ENCODE measurements at places on chromosomes 5 and 9.

DNA sequence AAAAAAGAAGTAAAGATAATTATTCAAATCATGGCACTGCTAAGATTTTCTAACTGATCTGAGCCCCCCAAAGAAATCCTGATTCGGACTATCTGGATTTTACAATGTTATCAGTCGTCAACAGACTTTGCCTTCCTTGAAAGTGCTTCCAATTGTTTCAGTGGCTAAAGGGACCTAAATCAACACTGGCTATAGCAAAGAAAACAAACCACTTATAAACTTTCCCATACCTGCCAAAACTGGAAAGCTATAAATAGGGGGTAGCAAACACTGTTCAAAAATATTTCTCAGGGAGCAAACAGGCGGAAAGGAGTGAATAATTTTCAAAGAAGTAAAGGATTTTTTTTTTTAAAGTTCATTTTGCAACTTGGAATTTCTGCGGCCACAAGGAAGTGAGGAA is 105.6 kb upstream of the LIFR start:
- no peak for DNase-seq

GRCh38 chr9:127780126-127780885 is 1.8 kb upstream of the SH2D3C start:
- no peak for DNase-seq

- no peak for DNase-seq
Measured at GRCh38 chr5:176629853-176630680, at the start of the genes EIF4E1B and SNCB. Gene EIF4E1B, plus strand, starts transcription at chr5:176630675. Its CDS starts 12,113 bp downstream, at chr5:176642788. Gene SNCB, minus strand, starts transcription at chr5:176630534. Its CDS starts 880 bp downstream, at chr5:176629654.

DNA sequence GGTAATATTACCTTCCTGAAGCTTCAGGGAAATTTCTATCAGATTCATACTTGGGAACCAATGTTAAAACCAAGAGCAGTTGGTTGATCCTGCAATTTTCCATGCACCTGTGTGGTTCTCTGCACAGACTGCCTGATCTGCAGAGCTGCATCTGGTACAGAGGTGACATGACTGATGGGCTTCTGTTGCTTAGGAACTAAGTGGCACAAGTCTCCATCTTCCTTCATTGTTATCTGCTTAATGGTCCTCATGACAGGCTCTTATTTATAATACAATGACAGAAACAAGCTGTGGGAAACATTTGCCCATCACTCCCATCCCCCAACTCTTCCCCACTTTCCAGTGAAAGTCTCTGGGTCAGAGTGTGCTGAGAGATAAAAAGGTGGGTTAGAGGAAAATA is 799.1 kb downstream of the TAF11L14 start:
- no peak for DNase-seq

DNA sequence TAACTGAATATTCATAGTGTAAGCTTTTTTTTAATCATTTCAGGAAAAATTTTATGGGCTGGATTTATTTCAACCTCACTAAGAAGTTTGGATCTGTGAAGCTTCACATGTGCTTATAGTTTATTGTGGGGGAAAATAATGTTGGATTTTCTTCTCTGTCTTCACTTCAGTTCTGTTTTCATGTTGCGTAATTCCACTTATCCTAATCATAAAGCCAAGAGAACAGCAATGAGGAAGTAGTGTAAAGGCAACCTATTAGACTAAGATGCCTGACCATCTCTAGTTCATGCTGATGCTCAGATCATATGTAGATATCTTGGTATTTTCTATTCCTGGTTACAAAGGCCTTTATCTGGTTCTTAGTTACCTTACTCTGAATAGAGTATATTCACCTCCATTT is 50.0 kb downstream of the CD180 start:
- DNase-seq, result no peak

DNA sequence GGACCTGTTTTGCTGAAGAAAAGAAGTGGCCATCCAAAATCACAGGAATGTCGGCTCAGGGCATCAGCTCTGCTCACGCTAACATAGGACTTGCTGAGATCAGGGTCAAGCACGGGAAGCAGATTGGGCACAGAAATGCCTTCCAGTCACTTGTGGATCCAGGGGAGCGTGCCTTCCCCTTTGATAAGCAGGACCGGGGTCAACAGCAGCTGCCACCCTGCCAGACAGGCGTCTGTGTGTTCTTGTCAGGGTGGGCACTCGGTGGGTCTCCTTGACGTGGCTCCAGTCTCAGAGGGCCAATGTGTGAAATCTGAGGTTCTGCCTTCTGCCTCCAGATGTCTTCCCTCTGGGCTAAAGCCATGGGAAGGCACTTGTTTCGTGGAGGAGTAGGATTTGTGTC is 313.7 kb upstream of the IRX4 start:
- DNase-seq, result no peak

- DNase-seq, result no peak
Measured at GRCh38 chr5:55036477-55036876, 12.4 kb downstream of the GZMK start.

- DNase-seq, result no peak
Measured at GRCh38 chr9:95272830-95273229, 44.7 kb downstream of the FANCC start.

DNA sequence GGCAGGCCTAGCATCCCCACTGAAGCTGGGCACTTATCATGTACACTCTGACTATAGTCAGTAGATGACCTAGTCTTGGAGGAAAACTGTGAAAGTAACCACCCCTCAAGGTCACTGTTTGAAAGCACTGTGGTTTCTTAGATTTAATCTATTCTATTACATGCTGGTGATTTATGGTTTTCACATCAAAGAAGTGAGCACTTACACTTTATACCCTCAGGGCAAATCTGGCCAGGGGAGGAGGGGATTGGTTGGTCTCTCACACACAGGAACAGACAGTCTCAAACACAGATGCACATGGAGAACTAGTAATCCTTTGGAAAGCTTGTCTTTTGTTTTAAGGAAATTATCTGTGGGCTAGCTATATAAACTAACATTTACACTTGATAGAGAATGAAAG is 17.9 kb upstream of the SPIN1 start:
- DNase-seq, result no peak

DNA sequence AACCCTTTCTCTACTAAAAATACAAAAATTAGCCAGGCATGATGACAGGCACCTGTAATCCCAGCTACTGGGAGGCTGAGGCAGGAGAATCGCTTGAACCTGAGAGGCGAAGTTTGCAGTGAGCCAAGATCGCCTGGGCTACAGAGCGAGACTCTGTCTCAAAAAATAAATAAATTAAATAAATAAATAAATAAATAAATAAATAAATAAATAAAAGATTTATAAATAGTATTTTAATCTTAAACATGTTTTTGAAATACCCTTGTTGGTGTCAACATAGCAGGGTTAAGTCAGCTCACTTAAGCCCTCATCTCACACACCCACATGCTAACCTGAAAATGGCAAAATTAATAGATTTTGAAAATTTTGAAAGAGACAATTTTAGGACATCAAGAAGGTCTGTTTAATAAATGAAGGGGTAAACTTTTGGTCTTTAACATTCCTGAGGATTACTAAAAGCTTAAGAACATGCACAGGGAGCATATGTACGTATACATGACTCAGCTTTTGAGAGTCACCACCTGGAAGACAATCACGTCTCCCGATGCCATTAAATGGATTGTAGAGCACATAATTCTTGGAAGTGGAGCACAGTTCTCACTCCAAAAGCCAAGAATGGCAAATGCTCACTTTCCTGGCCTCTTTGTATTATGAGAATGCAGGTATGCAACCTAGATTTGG is 202.5 kb downstream of the GDNF start:
- no peak for DNase-seq

DNA sequence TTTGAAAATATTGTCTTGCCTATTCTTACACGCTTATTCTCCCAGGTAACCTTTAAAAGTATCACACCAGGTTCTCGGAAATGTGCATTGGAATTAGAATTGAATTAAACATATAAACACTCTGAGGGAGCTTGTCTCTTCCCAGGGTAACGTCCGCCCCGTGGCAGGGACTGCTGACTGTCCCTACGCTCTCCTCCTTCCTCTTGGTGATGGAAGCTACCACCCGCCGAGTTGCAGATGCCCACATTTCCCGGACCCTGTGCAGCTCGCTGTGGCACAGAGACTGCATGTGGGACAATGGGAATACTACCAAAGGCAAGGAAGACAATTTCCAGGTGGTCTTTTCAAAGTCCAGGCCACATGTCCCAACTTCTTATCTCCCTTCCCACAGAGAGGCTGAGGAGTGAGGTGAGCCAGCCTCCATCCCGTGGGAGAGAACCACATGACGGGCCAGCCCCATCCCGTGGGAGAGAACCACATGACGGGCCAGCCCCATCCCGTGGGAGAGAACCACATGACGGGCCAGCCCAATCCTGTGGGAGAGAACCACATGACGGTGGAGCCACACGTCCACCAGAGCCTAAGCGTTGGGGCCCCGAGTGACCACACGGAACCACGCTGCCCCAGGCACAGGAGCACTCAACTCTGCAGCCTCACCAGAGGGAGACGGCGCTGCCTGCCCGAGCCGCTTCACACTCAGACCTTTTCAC is 249.4 kb upstream of the IRX1 start:
- DNase-seq, result no peak

DNA sequence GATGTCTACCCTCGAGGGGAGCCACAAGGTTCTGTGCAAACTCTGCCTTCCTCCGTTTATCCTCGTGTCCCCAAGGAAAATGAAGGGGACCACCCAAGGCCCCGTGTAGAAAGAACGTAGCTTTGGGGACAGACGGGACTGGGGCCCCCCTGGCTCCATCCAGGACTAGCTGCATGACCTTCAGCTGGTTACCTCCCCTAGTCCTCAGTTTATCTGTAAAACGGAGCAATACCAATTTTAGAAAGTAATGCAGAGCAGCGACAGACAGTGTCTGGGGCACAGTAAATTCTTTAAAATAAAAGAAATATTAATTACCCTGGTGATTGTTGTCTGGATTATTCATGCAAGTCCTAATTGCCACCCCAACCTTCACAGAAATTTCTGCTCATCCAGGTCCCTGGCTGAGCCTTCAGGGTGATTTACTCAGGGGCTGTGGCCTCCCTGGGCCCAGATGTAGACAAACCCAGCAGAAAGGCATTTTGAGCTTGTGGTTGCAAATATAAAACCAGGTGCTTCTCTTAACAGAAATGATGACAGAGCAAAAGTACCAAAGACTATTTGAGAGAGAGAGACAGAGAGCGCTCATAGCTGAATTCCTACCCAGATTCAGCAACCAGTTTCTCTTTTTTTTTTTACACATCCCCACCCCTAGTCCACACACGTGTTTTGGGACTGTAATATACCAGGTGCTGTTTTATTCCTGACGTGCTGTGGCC is 155.1 kb upstream of the SMIM23 start:
- DNase-seq, result no peak

- DNase-seq, result no peak
Measured at GRCh38 chr9:97565262-97565661, 63.8 kb downstream of the TMOD1 start.

- DNase-seq, result no peak
Measured at GRCh38 chr9:127492616-127493015, 41.3 kb downstream of the LRSAM1 start.

DNA sequence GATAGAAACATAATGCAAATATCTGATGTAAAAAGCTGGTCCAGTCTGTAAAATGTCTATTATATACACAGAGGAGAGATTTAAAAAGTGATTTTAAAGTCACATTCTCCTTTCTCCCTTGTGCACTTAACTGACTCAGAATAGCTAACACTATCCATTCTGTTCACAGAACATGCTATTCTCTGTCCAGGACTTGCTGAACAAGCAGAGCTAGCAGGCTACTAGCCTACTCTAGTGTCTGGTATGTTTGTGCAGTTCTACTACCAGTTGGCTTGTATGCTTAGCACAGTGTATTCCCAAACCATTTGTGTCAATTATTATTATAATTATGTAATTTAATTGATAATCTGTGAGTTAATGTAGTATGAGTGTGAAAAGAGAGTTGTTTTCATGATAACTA is 161.7 kb upstream of the NUDT12 start:
- no peak for DNase-seq

DNA sequence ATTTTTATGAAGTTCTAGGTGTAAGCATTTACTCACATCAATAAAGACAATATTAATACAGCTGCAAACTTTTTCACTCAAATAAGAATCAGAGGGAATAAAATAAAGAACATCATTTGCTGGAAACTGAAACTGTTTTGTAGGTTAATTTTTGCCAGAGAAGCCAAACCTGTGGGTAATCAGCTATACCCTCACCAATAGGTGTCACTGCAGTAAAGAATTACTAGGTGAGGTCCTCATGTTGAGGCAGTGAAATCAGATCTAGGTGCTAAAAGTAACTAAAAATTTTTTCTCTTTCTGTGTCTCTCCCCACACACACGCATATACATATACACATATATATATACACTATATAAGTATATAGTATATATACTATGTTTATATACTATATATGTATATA is 1016.3 kb upstream of the SEMA6A start:
- no peak for DNase-seq

DNA sequence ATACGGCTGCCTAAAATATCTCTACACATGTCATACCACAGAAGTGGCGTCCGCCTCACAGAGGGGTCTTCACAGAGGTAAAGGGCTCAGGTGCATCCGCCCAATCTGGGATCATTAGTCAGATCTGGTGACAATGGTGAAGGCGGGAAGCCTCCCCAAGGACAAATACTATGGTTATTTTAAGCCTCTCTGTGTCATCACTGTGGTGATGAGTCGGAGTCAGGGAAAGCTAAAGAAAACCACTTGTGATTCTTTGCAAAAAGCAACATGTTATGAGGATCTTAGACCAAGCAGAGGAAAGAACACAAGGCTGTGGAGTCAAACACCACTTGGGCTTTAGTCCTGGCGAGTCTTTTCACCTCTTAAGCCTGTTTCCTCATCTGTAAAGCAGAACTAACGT is 190.4 kb downstream of the DRD1 start:
- no peak for DNase-seq

DNA sequence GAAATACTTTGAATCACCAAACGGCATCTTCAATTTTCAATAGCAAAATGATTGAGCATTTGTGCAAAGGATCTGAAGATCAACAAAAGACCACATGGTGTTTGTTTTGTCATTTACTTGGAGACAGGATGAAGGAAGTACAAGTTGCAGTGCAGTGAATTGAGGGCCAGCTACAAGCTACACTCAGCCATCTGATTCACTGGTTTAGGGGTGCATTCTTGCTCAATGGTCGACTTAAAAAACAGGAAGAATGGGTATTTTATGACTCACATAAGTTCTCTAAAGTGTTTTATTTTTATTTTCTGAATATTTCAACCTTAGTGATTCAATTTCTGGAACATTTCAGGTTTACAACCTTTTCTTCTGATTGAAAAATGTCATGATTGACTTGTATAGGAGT is 412.1 kb upstream of the ADAMTSL1 start:
- no peak for DNase-seq

- no peak for DNase-seq
Measured at GRCh38 chr9:5650356-5651105, 21.6 kb downstream of the RIC1 start.
